Stimulated activated CD4-positive, alpha-beta T cell treated with anti-CD3 and anti-CD28 coated beads, TNF-alpha, amount 100 ng/mL, for 1 hour (primary cell): ENCODE measurements at places on chromosomes 2 and 18.

- no peak for DNase-seq
Observed at GRCh38 chr2:216350214-216350791, 22.0 kb downstream of the MARCHF4 start.

GRCh38 chr18:54052259-54052658, 172.2 kb downstream of the MBD2 start:
- no peak for DNase-seq

GRCh38 chr2:97701851-97702465, 11.4 kb upstream of the ZAP70 start:
- no peak for DNase-seq

DNA sequence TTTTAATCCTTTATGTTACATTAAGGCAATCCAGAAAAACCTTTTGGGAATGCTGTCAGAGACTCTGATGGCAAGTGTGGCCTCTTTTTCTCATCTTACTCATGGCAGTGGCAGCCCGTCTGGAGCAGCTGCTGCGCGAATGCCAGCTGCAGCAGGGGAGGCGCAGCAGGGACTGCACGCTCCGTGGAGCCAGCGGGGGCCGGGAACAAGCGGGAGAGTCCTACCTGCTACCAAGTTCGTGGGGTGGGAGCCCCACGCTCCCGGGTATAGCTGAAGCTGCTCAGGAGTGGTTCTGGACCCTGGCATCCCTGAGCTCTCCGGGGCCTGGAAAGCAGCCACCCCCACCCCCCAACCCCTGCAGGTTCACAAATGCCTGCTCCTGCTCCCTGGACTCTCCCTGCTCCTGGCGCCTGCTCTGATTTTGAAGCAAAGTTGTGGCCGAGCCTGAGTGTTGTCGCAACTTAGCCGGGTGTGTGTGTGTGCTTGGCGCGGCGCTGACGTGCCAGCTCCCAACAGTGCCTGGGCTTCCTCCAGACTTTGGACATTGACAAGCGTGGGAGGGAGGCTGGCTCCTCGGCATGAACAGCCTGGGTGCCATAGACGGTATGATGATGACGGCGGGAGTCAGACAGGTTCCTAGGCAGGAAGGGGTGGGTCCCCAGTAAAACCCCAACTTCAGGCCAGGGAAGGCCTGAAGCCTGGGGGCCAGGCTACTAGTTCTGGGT, 21.7 kb downstream of the TMX3 start:
- DNase-seq: no peak

GRCh38 chr18:48554610-48555400, 16.0 kb downstream of the CTIF start:
- no peak for DNase-seq

DNA sequence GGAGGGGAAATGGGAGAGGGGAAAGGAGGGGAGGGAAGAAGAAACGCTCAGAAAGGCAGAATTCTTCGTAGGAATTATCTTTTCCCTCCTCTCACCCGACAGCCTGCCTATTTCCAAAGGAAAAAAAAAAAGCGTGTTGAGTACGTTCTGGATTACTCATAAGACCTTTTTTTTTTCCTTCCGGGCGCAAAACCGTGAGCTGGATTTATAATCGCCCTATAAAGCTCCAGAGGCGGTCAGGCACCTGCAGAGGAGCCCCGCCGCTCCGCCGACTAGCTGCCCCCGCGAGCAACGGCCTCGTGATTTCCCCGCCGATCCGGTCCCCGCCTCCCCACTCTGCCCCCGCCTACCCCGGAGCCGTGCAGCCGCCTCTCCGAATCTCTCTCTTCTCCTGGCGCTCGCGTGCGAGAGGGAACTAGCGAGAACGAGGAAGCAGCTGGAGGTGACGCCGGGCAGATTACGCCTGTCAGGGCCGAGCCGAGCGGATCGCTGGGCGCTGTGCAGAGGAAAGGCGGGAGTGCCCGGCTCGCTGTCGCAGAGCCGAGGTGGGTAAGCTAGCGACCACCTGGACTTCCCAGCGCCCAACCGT, at the start of gene GAD1:
GAD1 (plus strand) TSS at position 384 of the 589 bp plus-strand sequence. CDS start 1,705 bp downstream, outside the sequence.
- no peak for DNase-seq

GRCh38 chr18:3209859-3210569, 9.8 kb downstream of the MYOM1 start:
- DNase-seq: no peak

GRCh38 chr2:101153077-101153707, 2.0 kb upstream of the TBC1D8 start:
- DNase-seq: no peak

DNA sequence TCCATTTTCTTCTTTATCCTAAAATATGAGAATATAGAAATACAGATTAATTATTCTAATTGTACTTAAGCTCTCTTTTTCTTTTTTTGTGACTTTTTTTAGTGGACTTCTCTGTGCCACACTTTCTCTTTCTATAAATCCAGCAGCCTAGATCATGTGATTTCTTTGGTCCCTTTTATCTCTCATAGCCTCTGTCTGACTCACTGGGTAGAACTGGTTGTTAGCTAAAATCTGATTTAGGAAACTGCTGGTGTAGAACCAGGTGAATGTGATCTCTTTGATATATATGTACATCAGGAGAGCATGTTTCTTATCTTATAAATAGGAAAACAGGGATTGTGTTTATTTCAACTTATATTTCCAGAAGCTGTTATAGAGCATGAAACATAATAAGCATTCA, 54.9 kb downstream of the VRK2 start:
- no peak for DNase-seq

DNA sequence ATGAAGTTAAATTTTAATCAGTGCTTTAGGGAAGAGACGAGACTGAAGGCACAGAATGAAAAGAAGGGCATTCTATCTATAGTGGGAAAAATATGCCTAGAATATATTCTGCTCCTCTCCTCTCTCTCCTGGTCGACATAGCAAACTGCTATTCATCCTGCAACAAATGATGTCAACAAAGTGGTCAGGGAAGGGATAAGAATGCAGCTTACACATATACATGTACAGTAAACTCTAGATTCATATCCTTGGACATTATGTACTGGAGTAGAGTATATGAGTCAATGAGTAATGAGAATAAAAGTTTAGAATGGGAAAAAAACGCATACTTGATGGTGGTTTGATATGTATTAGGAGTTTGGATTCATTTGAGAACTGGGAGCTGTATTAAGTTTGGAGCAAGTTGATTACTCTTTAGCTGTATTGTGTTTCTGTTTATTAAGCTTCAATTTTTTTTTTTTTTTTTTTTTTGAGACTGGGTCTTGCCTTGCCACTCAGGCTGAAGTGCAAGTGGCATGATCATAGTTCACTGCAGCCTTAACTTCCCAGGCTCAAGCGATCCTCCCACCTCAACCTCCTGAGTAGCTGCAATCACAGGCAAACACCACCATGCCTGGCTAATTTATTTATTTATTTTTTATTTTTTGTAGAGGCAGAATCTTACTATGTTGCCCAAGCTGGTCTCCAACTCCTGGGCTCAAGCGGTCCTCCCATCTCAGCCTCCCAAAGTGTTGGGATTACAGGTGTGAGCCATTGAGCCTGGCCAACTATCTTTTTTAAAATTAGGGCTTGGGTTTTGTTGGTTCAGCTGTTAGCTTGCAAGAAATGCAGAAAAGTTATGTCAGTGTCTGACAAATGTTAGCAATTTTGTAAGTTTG, 53.8 kb downstream of the STAT1 start:
- DNase-seq: no peak

DNA sequence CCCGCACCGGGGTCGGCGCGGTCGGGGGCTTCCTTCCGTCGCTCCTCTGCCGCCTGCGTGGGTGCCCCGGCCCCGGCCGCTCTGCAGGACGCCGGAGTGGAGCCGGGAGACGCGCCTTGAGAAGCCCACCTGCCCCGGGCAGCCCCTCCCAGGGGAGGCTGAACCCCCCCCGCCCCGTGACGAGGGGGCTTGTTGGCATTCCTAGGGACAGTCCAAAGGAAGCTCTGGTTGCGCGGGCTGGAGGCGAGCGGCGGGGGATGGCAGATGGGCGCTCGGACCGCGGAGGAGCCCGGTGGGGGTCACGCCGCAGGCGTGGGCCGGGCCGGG, 133.5 kb upstream of the MGAT5 start:
- no peak for DNase-seq

DNA sequence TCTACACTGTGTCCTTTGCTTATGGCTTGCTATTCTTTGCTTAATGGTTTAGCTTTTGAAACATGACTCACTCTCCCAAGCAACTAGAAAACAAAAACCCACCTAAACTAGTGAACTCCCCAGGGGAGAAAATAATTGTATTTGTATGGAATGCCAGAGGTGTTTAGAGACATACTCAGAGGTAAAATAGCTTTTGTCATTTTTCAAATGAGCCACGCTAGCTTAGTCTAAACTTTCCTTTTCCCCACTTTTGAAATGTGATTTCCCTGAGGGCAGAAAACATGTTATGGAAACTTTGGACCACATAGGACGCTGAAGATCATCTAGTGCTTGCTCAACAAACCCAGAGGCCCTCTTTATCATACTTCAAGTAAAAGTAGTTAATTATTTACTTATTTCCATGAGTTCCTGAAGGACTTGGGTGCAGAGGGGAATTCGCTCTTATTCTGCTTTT, 16.5 kb upstream of the CYTIP start:
- DNase-seq: no peak

GRCh38 chr2:148162871-148163270, 142.0 kb downstream of the MBD5 start:
- no peak for DNase-seq

- DNase-seq: no peak
Observed at GRCh38 chr18:79578396-79579260, 101.0 kb upstream of the CTDP1 start.

- DNase-seq: no peak
Observed at GRCh38 chr2:120204945-120205670, 18.1 kb downstream of the TMEM185B start.

- no peak for DNase-seq
Observed at GRCh38 chr2:227788561-227789018, 25.1 kb upstream of the CCL20 start.

GRCh38 chr2:101076581-101076980, 74.5 kb downstream of the RPL31 start:
- no peak for DNase-seq

GRCh38 chr2:189860161-189860560, 75.9 kb downstream of the PMS1 start:
- no peak for DNase-seq

- DNase-seq: no peak
Observed at GRCh38 chr2:239970004-239970623, 55.0 kb downstream of the NDUFA10 start.
